EL (cell line): ENCODE measurements at places on chromosomes 6 and 20.

DNA sequence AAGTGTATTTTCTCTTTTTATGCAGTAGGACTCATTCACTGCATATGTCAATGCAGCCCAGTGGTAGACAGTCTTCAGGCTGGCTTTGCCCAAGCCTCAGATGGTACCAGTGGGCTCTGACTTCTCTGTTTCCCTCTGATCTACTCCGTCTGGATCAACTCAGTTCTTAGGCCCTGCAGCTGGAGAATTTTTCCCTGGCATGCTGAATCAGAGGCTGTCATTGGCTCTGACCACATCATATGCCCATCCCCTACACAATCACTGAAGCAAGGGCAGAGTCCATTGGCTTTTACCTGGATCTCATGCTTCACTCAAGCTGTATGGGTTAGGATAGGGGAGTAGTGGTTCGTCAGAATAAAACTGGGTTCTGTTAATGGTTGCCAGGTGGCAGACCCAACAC is 57.8 kb downstream of the KIZ start:
- peak; percentile 67 for DNase-seq

DNA sequence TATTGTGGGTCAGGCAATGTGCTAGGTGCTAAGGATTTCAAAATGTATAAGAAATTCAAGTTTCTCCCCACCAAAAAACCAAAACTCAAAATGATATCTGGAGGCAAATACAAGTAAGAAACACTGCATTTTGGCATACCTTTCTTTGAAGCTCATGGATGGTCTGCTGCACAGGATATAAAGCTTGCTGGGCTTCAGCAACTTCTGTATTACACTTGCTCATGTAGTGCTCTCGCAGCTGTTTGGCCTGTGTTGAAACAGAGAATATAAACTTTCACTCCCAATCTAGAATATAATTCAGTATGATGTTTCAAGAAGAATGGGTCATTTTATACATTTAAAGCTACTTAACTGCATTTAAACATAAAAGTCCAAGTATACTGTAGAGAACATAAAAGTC is 39.6 kb downstream of the SHPRH start:
- DNase-seq: no peak

- DNase-seq: no peak
These were observed 3.5 kb downstream of the TREML1 start for GRCh38 chr6:41150671-41151070.

DNA sequence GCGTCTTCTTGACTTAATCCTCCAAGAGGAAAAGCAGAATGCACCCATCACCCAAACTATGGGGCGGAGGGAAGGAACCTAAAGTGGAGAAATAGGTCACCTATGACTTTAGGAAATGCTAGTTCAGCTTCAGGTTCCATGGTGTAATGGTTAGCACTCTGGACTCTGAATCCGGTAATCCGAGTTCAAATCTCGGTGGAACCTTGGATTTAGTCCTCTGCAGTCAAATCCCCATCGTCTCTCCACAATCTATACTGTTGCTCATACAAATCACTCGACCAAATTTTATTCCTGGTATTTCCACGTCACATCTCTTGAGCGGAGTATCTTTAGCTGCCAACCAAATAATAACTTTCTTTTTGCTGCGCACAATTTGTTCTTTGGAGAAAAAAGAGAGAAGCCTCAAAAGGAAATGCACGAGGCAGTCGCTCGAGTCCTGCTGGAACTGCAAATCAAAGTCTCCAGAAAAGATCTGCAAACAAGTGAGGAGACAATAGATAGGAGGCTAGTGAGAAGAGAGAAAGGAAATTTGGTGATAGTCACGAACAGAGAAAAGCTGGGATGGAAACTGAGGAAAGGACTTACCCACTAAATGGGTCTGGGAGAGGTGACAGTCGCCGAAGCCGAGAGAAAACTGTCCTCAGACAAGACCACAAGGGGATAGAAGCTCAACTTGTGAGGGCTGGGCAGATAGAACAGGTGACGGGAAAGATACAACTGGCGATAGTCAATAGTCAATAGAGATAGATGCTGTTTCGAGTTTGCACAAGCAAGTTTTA is 16.6 kb downstream of the POM121L2 start:
- peak; percentile 87 for DNase-seq

GRCh38 chr6:34352305-34352937 is 40.0 kb downstream of the NUDT3 start:
- DNase-seq: peak; percentile 42

DNA sequence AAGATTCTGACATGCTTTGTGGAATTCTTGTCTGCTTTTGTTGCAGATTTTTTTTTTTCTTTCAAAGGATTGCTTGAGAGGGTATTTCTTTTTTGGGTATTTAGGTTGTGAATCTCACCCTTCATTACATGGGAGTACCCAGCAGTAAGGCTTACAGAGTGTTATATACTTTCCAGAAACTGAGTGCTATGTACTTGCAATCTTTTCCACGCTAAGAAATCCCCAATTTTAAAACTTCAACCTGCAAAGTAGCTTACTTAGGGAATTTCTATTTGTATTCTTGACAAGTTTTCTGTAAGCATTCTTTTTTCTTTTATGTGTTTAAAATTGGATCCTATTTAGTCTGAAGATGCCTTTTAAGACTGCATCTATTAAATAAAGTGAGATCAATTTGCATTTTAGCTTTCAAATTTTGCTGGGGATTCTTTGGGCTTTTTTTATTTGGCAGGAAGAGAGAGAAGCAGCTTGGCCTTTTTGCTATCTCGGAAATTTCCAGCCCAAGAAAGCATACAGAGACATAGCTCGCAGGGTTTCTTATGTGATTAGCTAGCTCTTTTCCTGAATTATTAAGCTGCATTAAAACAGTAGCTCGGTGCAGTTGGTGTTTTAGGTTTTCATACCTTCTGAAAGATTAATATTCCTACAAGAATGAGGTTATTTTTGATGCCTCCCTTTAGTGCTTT is 42.6 kb downstream of the KCNS1 start:
- DNase-seq: no peak

DNA sequence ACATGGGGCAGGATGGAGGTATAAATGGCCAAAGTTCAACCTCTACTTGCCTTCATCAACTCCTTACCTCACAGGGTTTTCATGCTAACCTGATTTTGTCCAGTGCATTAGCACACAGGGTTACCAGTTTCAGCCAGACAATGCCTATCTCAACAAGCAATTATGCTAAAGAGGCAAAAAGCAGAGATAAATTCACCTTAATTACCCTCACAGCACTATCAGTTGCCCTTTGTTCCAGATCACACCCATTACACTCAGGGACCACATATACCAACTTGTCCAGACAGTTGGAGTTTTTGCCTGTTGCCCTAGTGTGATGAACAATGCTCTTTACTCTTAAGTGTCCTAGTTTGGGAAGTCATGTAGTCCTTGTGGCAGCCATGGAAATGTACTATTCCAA is 174.5 kb upstream of the MOCS1 start:
- no peak for DNase-seq

- DNase-seq: no peak
These were observed 401.6 kb upstream of the CITED2 start for GRCh38 chr6:139776041-139776440.

GRCh38 chr6:12343440-12344162 is 53.4 kb downstream of the EDN1 start:
- peak; percentile 35 for DNase-seq

DNA sequence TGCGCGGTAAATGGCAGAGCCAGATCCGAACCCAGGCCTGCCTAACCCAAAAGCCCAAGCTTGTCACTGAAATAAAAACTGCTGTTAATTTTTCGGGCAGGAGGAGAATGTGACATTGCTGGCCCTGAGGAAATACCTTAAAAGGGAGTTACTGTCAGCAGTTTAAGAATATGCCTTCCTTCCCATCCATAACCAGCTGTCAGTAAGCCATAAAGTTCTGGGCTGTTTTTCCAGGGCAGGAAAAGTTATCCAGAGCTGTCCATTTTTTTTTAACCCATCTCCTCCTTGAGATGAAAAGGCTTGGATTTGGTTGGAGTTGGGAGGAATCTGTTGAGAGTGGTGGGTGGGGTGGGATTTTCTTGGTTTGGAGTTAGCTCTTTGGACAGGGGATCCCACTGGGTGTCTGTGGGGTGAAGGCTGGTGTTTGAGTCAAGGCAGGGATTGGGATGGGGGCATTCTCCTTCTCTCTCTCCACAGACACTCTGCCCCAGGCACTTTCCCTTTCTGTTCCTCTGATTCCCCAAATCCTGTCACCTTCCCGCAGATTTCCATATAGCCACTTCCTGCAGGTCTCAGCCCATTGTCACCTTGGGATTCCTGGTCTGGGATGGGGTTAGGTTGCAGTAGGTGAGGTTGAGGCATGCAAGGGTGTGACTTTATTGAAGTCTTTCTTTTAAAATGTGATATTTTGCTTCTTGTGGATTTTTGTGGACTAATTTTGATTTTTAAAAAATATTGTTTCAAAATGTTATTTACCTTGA is 4.3 kb upstream of the KCNG1 start:
- no peak for DNase-seq

GRCh38 chr6:20447157-20447556 is 45.5 kb downstream of the E2F3 start:
- no peak for DNase-seq

DNA sequence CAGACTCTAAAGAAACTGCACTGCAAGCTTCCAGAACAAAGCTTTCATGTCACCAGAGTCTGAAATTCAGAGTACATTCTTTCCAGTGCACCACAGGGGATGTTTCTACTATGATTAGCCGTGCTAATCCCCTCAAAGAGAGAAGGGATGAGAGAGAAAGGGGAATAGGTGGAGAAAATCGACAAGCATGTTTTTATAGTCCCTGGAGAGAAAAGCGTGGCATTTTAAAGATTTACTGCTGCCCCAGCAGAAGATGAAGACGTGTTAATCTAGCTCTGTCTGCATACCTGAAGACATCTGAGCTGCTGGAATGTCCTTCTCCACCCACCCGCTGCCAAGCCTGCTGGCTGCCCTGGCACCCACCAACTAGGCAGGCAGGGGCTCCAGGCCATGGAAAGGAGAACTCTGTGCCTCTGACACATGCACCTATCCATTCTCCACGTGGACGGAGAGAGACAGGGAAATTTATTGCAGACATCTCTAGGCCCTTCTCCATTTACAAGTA is 4.1 kb downstream of the MYLK4 start:
- no peak for DNase-seq

DNA sequence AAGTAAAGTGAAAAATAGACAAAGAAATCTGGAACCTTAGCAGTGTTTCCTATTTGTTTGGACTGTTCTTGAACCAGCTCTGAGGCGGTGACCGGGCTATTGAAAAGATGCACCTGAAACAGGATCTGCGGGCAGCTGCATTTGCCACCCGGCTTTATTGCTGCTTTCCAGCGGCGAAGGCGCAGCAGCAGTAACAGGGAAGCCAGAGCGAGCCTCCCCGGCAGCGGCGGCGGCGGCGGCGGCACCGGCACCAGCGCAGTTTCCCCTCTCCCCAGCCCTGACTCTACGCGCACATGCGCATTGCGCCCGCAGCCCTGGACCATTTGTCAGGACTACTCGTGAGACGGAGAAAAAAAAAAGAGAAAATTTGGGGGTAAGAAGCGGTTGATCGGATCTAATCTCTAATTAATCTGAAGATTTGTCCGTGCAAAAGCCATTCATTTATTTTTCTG is at the start of gene L3MBTL3:
Gene L3MBTL3, plus strand, starts transcription at position 290 of the 452 bp plus-strand sequence. CDS start 24,119 bp downstream, outside the sequence.
- peak; percentile 86 for DNase-seq

DNA sequence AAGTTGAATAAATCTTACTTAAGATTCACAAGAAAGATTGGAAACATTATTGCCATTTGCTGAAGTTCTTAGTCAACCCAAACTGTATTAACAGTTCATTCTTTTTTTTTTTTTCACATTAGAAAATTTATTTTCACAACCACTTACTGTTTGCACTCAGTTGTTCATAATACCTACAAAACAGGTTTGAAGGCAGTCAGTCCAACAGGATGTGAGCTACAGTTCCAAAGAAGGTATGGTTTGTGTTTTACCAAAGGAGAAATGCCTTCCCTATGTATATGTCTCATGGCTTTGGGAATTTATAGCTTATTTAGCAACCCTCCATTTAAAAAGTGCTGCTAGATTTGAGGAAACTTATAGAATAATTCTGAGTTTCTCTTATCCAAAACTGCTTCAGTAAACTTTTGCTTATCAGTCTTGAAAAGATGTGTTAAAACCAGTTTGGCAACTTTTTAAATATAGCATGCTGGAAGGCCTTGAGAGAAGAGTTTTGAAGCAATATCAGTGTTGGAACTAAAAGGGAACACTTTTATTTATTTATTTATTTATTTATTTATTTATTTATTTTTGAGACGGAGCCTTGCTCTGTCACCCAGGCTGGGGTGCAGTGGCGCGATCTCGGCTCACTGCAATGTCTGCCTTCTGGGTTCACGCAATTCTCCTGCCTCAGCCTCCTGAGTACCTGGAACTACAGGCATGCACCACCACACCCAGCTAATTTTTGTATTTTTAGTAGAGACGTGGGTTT is 46.8 kb upstream of the RREB1 start:
- no peak for DNase-seq

DNA sequence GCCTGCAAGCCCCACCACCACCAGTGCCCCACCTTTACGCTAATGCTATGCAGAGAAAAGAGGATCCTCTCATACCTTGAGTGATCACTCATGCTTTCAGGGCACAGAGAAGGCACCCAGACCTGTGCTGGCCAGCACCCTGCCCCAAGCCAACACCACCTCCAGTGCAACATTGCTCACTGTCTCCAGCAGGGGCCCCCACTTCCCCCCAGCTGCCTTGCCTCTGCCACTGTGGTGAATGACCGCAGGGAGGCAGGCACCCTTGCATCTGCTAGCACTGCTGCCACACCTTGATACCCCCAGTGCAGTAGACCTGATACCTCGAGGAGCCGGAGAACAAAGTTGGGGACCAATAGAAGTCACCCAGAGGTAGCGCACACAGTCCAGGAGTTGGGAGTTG is 139.2 kb upstream of the PLN start:
- no peak for DNase-seq

- DNase-seq: no peak
These were observed 45.4 kb upstream of the BTN3A2 start for GRCh38 chr6:26319405-26320128.

DNA sequence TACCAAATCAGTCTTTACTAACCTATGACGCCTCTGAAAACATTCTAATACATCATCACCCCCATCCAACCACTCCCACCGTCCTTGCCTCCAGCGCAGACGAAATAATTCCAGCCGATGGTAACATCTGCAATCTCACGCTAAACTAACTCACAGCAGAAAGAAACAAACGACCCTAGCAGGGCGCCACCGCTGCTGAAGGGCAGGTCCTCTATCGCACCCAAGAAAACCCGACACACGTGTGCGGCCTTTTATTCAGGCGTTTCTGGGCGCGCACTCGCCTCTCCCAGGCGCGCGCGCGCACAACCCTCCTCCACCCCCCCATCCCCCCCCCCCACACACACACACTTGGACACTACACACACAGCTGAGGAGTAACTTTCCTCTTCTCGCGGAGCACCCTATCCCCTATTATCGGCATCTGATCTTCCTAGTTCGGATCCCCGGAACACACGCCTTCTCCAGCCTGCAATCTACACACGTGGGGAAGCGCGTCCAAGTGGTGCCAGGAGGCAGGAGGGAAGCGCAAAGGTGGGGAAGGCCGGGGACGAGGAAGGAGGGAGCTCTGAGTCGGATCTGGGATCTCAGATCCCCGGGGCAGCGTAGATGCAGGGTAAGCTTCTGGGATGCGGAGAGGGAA is 1.4 kb downstream of the GFOD1 start:
- DNase-seq: peak; percentile 53
